ENCODE measurements at places on chromosomes 11 and 22. TPM values are rescaled to one million over a fixed set of nuclear protein-coding genes. Genes with fewer than 3 reads are reported as not detected.

GRCh38 chr11:117045196-117045595 lies 53.0 kb downstream of the SIK3 start:
- no peak for DNase-seq

The CCDC116 gene
- 0.35 TPM for total RNA-seq

The COMMD9 gene
- 57.5 TPM for total RNA-seq

DNA sequence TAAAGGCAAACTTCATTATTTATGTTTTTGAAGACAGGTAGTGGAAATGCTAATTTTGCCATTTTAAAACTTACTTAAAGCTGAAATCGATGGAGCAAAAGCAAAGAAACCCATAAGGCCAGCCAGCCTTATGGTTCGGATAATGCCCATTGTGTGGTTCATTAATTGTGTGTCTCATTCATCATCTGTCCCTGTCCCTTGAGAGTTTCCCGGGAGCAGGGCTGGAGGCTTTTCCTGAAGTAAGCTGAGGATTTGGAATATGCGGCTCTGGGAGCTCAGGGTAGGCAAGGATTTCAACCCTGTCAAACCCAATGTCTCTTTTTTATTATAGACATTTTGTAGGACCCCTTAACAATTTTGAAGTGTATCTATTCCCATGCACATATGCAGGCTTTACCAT lies 790.0 kb upstream of the KIRREL3 start:
- no peak for DNase-seq
